ENCODE measurements at places on chromosomes 7 and 10.

DNA sequence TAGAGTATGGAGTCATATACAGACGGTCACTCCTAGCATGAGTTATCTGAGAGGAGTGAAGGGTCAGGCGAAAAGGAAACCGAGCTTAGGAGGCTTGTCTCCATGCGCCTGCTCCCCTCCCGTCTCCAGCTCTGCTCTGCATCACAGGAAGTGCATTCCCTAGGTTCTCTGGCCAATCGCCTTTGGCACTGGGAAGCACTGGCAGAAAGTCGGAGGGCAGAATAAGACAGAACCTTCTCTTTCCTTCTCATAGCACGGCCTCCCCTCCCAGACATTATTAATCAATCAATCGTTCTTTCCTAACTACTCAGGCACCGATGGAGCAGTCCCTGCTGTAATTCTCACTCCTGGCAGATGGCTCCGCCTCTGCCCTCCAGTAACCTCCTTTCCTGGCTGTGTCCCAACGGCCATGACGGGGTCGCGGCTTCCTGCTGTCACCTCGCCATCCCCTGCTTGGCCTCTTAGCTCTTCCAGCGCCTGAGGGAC, 177.1 kb downstream of the FRMD4A start:
- DNase-seq = no peak

GRCh38 chr10:61635932-61636331, 26.8 kb upstream of the CABCOCO1 start:
- no peak for DNase-seq

- no peak for DNase-seq
These were observed 3.9 kb downstream of the C10orf62 start for GRCh38 chr10:97593421-97593820.

DNA sequence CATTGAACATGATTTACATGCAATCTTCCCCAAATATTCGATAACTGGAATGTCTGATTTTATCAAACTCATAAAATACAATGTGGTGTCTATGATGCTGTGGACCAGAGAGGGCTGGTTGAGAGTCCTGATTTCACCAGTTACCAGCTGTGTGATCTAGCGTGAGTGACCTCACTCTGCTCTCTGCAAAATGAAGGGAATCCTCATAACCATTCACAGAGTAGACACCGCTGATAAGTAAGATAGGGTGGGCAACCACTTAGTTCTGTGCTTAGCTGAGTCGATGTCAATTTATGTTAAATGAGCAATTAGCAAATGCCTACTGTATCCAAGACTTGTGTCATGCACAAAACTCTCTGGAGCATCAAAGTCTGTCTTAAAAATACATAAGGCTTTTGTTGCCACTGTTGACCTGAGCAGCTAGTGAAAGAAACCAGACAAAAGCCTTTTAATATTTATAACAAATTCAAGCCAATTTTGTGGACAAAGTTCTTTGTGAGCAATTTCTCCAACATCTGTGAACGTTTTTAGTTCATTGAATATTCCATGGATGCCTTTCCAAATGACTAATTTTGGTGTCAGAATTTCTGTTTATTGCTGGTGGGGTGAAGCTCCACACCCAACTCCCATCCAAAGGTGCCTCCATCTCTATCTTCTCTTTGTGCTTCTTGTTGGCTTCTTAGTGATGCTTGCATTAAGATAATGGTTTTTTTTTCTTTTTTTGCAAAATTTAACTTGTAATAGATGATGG, 314.2 kb downstream of the ADRA2A start:
- DNase-seq = no peak

DNA sequence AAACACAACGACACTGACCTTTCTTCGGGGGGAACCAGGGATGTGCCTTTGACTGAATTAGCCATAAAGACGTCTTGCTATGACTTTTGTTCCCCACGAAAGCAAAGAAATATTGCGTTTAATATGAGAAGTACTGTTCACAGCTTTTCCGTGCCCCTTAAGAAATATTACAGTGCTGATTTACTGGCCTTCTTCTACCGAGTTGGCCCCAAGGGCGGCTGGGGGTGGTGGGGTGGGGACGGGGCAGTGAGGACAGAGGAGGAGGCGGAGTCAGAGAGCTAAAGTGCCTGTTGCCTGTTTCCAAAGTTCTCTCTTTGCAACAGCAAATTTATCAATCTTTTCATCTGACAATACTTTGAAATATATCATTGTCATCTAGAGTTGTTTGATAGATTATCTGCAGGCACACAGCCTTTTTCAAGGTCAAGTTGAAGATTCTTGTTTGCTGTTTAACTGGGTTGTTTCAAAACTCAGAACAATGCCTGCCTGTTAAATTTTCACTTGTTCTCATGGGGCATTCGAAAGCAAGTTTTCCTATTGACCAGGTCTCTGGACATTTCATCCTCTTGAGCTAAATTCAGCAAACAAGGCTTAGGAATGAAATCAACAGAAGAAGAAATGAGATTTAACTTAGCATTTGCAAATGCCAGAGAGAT, 9.0 kb downstream of the PTF1A start:
- peak; percentile 13 for DNase-seq

DNA sequence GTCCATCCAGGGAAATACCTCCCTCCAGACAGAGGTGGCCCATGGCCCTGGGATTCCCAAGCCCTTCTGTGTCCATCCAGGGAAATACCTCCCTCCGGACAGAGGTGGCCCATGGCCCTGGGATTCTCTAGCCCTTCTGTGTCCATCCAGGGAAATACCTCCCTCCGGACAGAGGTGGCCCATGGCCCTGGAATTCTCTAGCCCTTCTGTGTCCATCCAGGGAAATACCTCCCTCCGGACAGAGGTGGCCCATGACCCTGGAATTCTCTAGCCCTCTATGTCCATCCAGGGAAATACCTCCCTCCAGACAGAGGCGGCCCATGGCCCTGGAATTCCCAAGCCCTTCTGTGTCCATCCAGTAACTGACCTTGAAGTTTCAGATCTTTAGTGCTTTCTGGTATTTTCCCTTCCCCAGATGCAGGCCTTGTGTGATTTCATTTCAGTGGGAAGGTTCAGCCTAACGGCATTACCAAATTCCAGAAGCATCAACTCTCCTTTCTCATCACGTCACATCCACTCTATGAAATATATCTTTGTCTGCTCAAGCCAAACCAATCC, 28.8 kb upstream of the DIP2C start:
- DNase-seq = no peak

GRCh38 chr7:106704000-106704840, 43.3 kb upstream of the CCDC71L start:
- no peak for DNase-seq

DNA sequence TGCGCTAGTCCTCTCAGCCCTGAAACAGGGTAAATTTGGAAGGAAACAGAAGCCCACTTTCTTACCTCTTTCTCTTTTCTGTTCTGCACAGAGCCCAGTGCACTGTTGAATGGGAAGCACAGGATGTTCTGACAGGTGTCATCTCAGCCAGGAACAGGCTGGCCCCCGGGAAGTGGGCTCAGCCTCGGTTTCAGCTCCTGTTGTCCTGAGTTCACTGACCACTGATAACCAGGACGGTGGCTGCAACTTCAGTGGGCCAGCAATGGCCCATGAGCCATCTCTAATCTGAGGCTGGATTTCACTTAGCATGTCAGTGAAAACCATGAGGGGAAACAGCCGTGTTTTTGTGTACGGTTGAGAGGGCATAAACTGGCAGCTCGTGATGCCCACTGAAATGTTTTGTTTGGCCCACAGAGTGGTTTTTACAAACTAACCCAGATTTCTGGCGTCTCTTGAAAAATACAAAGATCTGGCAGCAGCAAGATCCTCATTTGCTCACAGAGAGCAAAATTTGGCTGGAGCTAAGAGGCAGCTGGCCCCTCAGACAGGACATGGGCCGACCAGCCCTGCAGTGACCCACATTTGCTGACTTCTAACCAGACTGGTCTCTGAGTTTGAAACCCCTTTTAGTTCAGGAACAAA, 455.9 kb downstream of the PAXIP1 start:
- DNase-seq = no peak

- no peak for DNase-seq
These were observed 27.1 kb downstream of the AKR1B1 start for GRCh38 chr7:134431815-134432214.

- DNase-seq = no peak
These were observed 84.6 kb downstream of the CABCOCO1 start for GRCh38 chr10:61747307-61747706.

GRCh38 chr10:48672596-48673265, 11.9 kb upstream of the WDFY4 start:
- DNase-seq = no peak

DNA sequence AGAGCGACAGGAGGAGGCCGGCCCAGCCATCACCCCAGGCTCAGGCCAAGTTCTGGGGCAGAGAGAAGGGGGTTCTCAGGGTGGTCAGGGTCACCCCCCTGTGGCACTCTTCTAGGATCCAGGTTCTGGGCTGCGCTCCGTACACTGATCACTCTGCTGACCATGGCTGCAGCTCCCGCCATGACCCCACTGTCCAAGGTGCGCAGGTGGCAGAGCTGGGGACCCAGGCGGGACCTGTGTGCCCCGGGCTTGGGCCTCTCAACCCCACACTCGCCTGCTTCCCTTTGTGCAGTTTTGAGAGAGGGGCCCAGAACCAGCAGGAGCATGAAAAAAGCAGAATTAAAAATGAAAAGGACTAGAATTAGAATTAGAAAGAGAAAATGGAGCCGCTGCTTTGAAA, 227.1 kb downstream of the FANK1 start:
- DNase-seq = no peak

DNA sequence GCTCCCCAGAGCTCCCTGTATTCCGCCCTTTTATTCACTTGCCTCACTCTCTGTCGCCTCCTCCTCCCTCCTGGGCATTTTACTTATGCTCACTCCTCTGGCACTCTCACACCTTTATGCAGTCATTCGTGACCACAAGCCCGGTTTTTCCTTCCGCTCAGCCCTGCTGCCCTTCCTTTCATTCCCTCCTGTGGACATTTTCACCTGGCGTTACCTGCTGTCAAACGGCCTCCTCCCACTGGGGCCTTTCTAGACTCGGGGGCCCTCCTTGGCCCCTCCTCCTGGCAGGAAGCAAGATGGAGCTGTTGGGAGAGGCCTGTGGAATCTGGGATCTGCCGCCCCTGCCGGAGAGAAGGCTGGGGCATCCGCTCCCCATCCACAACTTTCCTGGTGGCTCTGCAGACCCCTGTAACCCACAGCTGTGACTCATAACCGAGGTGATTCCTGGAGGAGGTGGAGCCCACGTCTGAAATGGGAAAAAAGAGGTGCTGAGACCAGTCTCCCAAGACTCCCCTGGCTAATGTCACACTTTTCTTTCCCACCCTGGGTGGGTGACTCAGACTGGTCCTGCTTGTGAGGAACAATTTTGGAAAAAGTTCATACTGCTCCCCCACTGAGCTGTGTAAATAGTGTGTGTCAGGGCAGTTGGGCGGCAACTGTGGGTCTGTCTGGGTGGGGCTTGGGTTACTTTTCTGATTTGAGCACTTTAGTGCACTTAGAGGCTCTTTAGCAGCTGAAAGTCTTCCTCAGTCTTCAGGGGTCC, 1.2 kb downstream of the VCL start:
- DNase-seq = peak; percentile 81

DNA sequence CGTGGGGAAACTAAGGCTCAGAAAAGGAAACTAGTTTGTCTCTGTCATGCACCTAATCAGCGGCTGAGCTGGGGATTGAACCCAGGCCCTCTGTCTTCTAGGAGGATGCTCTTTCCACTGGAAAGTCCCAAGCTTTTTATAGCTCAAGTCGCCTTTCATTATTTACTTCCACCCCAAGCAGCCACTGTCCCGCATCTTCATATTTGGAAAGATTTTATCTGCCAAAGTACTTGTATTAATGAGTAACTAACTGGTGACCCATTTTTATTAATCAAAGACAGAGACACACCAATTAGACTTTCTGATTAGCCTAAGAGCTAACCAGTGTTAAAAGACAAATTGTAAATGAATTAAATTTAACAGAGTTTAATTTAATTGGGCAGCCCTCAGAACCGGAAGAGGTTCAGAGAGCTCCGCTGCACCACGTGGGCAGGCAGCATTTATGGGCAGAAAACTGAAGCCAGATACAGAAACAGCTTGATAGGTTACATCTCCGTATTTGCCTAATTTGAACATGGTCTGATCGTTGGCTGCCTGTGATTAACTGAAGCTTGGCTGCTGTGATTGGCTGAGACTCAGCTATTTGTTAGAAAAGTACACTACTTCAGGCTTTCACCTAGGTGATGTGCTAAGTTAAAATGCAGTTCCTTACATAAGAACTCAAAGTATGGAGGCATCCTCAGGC, 78.5 kb upstream of the PDCD4 start:
- DNase-seq = no peak

DNA sequence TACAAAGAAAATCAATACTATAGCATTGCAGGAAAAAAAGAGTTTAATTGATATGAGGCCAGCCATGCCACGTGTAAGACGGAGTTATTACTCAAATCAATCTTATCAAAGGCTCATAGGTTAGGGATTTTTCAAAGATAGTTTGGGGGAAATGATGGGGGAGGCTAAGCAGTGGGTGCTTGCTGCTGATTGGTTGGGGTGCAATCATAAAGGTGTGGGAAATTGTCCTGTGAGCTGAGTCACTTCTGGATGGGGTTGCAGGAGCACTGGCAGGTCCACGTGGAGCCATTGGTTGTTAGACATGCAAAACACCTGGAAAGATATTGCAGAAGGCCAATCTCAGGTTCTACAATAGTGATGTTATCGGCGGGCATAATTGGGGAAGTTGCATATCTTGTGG, 319.2 kb upstream of the COBL start:
- no peak for DNase-seq

DNA sequence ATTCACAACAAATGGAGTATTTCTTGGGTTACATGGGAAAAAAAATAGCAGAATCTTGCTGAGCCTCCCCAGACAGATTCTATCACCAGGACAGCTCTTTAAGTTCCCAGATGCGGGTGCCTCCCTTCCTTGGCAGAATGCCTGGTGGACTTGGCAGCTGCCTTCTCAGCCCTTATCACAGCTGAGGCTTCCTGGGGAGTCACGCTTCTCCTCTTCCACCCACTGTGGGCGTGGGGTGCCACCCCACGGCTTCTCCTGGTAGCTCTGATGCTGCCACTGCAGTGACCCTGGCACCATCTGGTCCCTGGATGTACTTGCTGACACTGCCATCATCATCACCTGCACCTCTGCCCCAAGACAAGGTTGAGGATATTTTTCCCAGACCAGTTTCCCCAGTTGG, 16.2 kb upstream of the NME8 start:
- no peak for DNase-seq

GRCh38 chr7:82110146-82110840, 333.3 kb downstream of the CACNA2D1 start:
- DNase-seq = peak; percentile 38

DNA sequence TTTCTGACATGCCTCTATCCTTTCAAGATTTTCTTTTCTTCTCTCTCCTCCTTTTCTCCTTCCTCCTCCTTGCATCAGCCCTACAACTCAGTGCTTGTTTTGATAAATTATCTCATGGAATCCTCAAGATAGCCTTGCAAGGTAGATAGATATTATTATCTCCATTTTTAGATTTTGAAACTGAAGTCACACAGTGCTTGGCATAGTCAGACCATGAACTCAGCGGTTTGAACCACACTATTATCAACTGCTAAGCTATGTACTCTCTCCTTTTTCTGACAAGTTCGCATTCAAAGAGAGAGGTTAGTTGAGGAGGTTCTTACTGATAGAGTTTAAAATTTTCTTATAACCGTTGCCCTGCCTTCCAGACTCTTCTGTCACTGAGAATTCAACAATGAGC, 79.1 kb downstream of the SUGCT start:
- no peak for DNase-seq

- DNase-seq = no peak
These were observed 133.1 kb downstream of the MYL10 start for GRCh38 chr7:101496017-101496416.

- peak; percentile 38 for DNase-seq
These were observed 1.2 kb downstream of the MLXIPL start for GRCh38 chr7:73622909-73623797.

- no peak for DNase-seq
These were observed 87.2 kb downstream of the MDFIC start for GRCh38 chr7:115009139-115009538.
